ENCODE measurements at places on chromosomes 7 and 10.

DNA sequence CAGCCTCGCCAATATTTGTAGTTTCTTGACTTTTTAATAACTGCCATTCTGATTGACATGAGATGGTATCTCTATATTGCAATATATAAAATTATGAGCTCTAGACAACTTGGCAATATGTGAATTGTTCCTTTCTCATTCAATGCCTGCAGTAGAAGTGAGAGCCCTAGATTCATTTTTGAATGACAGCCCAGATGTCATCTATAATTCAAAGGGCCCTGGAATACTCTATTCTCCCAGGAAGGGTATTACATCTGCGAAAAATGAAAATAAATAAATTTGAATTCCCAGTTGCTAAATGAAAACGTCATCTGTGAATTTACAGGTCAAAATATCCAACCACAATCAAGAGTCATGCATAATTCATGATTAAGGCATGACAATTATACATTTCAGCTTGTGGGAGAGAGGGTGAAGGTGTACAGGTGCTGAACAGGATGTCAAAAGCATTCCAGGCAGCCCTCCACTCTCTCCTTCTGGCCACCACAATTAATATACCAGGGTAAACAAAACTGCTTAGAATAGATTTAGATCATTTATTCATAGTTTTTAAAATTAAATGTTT lies 1147.3 kb downstream of the XPNPEP1 start:
- DNase-seq = no peak

GRCh38 chr10:49001402-49001801 lies 61.8 kb upstream of the LRRC18 start:
- DNase-seq = no peak

GRCh38 chr7:145036604-145037405 lies 201.0 kb upstream of the TPK1 start:
- no peak for DNase-seq

DNA sequence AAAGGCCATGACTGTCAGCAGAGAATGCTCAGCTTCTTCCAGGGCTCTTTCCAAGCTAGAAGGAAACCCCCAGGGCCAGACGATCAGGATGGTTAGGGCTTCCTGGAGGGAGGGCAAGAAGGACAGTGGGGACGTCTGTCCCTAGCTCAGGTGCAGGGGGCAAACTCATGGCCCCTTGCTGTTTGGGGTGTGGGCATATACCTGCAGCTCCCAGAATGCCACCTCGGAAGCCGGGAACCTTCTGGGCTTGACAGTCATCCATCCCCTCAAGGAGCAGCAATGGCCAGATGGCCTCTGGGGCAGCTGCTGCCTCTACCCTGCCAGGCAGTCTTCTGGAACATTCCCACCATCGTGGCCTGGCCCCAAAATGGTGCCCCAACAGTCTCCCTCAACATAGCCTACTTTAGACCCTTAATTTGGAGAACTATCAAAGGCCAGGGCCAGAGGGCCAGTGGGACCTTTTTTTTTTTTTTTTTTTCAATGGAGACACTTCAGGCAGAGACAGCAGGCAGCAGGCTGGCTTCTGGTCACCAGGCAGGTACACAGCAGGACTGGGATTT lies 40.2 kb upstream of the ZMIZ1 start:
- DNase-seq = no peak

- no peak for DNase-seq
Measured at GRCh38 chr10:69428165-69428564, 11.4 kb upstream of the TACR2 start.

- DNase-seq = no peak
Measured at GRCh38 chr10:132279873-132280645, 27.7 kb downstream of the STK32C start.

GRCh38 chr10:80406204-80406603 lies 2.1 kb upstream of the PRXL2A start:
- no peak for DNase-seq

DNA sequence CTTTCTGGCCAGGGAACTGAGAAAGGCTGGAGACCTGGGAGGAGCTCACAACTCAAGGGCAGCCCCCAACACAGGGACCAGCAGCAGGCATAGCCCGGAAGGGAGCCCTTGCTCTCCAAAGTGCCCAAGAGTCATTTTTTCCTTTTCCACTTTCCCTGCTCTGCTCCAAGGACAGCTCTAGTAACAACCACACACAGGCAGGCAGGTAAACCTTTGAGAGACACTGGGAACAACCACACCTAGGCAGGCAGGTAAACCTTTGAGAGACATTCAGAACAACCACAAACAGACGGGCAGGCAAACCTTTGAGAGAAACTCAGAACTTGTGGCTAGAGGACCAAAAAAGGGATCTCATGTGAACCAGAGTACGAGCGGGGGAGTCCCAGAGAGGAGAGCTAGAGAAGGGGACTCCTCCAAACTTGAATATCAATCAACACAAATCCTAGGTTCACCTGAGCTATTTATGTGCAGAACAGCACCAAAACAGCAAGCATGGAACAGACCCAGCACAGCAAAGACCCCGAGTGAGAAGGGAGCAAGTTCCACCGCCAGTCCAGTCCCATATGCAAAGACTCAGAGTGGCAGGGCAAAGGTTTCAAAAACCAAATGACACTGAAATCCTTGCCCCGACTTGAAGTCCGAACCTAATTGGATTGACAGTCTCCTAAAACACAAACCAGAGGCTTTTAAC lies 33.6 kb upstream of the GUSB start:
- no peak for DNase-seq

DNA sequence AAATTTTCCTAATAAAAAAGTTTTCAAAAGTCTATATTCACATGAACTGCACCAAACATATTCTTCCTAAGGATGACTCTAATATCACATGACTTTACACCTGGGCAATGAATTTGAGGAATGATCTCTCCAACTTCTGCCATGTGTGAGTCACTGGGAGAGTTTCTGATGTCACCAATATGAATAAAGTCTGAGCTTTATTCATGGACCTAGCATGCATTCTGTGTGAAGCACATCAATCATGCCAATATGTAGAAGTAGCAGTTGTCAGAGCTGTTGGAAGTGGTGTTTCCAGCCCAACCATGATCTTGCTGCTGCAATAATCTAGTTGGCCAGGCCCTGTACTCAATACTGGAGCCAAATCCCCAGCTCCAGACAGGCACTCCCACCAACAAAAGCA lies 91.7 kb upstream of the IFRD1 start:
- DNase-seq = no peak

DNA sequence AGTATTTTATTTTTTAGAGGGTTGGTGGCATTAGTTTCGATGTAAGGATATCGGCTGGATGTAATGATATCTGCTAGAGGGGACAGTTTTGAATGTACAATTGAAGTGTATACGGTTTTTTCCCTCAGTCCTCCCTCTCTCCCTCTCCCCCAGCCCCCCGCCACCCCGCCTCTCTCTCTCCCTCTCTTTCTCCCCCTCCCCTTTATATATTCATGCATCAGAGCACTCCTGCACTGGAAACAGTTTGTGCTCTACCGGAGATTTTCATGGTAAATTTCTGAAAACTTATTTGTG lies 1.6 kb downstream of the GLCCI1 start:
- no peak for DNase-seq

DNA sequence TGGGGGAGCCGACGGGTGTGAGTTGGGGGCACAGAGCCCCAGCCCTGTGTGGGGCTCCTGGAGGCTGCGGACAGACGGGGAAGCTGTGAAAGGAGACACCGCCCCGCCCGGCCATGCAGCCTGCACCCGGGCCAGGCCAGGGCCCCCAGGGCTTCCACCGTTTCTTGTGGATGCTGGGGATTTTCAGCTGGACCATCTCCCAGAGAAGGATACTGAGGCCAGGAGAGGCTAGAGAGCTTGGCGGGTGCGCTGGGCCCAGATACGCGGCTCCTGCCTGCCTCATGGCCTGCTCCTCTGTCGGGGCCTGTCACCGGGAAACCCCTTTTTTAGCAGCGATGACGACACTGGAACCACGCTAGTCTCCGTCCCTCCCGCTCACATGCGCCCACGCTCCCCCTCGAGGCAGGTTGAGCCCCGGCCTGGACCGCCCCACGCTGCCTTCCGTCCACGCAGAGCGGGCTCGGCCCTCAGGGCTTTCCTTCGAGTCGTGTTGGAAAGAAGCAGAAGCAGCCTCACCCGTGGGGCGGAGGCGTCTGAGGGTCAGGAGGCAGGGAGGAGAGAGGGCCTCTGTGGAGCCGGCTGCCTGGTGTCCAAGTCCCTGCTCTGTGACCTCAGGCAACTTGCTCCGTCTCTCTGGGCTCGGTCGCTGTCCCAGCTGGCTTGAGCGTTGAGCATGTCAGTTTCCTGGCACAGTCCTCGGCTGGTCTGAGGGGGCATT lies 11.7 kb downstream of the TMEM184A start:
- no peak for DNase-seq

- no peak for DNase-seq
Measured at GRCh38 chr10:110220398-110220797, 13.0 kb downstream of the MXI1 start.
